Smooth muscle cell of bladder (primary cell): ENCODE measurements at places on chromosomes 2 and 18. TPM values are rescaled to one million over a fixed set of nuclear protein-coding genes. Genes with fewer than 3 reads are reported as not detected.

LAMA3 gene
- total RNA-seq, result 19.1 and 20.9 TPM in 2 replicates

SIX3 gene
- not detected in 2 replicates for total RNA-seq

SP9 gene
- total RNA-seq, result not detected in 2 replicates

HOXD8 gene
- 1.1 and 1.6 TPM in 2 replicates for total RNA-seq

BOLL gene
- total RNA-seq, result not detected in 2 replicates

NIFK gene
- total RNA-seq, result 38.5 and 43.9 TPM in 2 replicates

ZNF532 gene
- 37.5 and 40.1 TPM in 2 replicates for total RNA-seq

MROH2A gene
- total RNA-seq, result under 0.01 and 0.14 TPM in 2 replicates

TEX44 gene
- not detected in 2 replicates for total RNA-seq
